ENCODE measurements at places on chromosomes 3 and 15.

DNA sequence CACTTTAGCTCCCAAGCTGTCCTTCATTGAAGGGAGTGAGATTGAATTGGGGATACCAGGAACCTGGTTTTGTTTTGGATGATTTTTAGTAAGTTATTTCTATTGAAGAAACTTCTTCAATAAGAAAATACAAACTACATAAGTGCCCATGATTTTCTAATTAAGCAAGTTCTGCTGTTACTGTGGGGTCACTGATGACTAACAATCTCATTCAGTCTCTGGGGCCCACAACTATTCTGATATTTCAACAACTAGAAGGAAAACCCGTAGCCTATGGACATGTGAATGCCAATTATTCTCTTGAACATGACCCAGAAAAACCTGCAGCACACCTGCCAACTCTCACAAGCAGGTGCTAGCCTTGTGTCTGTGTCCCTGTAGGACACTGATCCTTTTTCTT, 184.6 kb downstream of the DCLK3 start:
- no peak for DNase-seq

DNA sequence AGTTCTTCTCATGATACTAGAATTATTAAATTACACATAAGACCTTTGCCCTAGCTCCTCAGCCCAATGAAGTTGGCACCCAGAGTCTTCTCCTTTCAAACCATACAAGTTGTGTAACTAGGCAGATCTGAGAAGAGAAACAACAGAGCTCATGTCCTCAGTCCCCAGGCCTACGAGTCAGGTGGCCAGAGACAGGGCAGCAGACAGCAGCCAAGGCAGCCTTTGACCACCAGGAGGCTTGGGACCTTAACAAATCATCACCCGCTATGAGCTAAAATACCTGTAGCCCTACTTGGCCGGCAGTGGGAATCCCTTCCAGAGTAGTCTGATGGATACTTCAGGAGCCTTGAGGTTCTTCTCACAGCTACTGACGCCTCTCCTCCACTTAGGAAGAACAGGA, 18.3 kb downstream of the STIMATE start:
- no peak for DNase-seq

- no peak for DNase-seq
Observed at GRCh38 chr3:107969994-107970819, 120.6 kb downstream of the CD47 start.

DNA sequence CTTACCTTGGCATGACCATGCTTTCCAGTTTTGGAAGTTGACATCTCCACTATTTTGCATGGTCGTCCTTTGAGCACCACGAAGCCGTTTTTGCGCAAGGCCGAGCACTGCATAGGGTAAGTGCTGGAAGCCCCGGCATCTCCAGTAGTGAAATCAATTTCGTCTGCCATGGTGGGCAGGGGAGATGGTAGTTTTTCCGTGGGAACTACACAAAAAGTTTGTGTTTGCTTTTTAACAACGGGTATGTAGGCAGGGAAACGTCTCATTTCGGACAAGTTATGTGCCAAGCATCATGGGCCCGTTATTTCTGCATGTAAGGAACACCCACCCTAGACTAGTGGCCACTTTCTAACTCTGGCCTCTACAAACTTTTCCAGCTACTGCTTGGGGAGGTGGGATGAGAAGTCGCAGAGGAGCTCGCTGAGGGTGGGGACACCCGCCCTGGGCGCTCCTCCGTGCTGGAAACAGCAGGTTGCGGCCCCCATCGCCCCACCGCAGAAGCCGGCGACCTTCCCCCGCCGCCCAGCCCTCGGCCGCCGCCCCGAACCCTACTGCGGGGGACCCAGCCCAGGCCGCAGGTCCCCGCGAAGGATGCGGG, 701 bp downstream of the EIF5A2 start:
- DNase-seq, result no peak

DNA sequence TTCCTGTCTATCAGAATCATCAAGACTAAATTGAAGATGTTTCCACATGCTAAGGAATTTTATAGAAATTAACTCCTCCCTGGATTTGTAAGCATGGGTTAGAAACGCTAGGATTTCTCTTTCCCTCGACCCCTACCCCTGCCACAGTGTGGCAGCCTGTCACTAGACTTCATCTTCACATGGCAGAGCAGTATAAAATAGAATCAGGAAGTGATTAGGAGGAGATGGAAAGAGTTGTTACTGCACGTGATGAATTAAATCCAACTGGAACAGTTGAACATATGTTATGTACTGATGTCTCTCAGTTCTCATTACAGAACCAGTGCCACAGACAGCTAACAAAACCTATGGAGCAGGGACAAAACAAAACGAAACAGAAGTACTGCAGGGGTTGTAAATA, 130.0 kb upstream of the BNIP2 start:
- no peak for DNase-seq

DNA sequence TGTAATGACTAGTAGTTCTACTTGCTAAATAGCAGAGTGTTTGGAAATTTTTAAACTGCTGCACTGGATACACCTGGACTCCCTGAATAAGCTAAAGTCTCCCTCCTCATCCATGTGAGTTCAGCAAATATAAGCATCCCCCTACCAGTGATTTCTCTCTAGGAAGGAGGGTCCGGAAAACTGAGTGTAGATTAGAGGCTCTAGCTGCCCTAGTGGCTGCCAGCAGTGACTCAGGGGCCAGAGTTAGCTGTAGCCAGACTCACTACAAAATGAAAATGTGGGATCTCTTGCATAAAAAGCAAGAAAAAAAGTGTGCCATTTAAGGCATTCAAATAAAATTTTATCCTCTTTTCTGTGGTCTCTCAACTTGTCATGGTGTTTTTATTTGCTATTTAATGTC, 485.0 kb upstream of the ATP11B start:
- DNase-seq, result no peak

GRCh38 chr3:17592956-17593355, 149.5 kb downstream of the TBC1D5 start:
- DNase-seq, result no peak

Data from amniotic epithelial cell (primary cell).